ENCODE measurements at places on chromosomes 3 and 15.

GRCh38 chr3:132001036-132001435 is 33.8 kb downstream of the CPNE4 start:
- no peak for DNase-seq

GRCh38 chr3:115187149-115187757 is 40.2 kb upstream of the ZBTB20 start:
- DNase-seq, result no peak

GRCh38 chr15:61038387-61038786 is 190.7 kb downstream of the RORA start:
- DNase-seq, result peak; percentile 16

- no peak for DNase-seq
Measured at GRCh38 chr3:117630469-117630868, 920.9 kb downstream of the TUSC7 start.

GRCh38 chr3:141769221-141769894 is 6.2 kb downstream of the GRK7 start:
- DNase-seq, result peak; percentile 96

GRCh38 chr3:60240492-60240891 is 1010.8 kb downstream of the FHIT start:
- DNase-seq, result no peak

- no peak for DNase-seq
Measured at GRCh38 chr15:81301385-81301784, 22.6 kb downstream of the STARD5 start.

DNA sequence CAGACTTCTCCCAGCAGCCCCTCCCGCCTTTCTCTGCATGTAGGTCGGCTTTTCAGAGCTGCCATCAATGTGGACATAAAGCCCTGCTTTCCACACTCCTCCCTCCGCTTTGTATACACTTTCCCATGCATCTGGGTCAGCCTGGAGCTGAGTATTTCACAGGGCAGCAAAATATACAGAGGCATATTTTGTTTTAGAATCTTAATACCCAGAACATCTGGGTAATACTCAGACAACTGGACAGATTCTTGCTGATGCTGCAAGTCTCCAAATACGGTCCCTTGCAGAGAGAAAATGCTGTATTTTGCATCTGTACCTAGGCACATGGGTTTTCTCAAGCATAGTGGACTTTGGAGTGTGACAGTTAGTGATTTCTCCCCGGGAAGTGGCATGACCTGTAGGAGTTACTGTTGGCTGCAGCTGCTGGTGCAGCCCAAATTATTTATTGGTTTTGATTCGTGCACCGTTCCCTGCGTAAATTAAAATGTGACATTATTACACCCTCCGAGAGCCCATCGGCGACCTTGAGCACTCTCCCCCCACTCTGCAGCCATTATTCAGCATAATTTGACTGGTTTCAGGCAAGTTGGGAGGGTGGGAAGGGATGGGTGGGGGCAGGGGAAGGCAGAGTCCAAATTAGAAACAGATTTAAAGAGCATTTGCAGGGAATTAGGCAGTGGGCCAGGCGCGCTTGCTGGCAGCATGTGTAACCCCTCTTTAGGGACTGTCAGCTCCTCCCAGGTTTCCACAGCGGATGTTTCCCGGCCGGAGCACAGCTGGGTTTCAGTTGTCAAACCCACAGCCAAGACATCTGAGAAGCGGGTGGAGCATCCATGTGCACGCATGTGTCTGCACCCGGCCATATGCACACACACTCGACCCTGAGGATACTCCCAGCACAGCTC is 100.8 kb downstream of the CPN2 start:
- peak; percentile 76 for DNase-seq

DNA sequence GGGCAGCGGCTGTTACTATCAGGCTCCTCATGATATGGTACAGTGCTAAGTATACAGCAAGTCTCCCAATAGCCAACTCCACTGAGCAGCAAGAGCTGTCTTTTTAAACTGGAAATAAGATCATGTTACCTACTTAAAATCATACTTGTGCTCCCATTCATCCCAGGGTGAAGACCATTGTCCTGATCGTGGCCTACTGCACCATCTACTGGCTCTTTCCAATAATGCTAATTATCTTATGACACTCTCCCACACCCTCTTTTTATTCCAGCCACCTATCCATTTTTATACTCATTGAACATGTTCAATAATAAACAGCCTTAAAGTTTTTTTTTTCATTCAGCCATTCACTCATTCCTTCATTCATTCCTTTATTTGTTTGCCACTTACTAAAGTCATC is 117.7 kb downstream of the GBE1 start:
- peak; percentile 42 for DNase-seq

GRCh38 chr3:150902988-150903387 is 2.3 kb downstream of the MINDY4B start:
- no peak for DNase-seq

- DNase-seq, result no peak
Measured at GRCh38 chr15:35439291-35439690, 106.7 kb downstream of the DPH6 start.

GRCh38 chr3:159988617-159989271 is at the start of gene IL12A:
IL12A (plus strand) TSS chr3:159988835.
- DNase-seq, result peak; percentile 45

GRCh38 chr15:86231864-86232721 is 152.4 kb downstream of the AGBL1 start:
- DNase-seq, result peak; percentile 17

- no peak for DNase-seq
Measured at GRCh38 chr3:171225165-171225564, 198.6 kb upstream of the SLC2A2 start.

DNA sequence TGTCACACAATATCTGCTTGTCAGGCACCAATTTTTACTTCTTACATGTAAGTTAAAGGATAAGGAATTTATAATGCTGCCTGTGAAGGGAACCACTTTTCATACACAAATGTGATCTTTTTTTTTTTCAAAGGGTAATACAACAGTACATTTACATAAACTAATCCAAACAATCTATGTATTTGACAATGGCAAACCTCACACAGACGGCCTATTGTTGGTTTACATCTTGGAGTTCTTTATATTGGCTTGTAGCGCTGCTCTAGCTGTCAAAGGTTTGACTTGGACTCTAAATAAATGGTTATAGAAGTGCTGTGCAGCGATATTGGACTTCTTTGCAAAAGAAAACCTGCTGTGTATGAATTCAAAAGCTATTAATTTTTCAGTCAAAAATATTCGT is 598.0 kb downstream of the FOXP1 start:
- no peak for DNase-seq

DNA sequence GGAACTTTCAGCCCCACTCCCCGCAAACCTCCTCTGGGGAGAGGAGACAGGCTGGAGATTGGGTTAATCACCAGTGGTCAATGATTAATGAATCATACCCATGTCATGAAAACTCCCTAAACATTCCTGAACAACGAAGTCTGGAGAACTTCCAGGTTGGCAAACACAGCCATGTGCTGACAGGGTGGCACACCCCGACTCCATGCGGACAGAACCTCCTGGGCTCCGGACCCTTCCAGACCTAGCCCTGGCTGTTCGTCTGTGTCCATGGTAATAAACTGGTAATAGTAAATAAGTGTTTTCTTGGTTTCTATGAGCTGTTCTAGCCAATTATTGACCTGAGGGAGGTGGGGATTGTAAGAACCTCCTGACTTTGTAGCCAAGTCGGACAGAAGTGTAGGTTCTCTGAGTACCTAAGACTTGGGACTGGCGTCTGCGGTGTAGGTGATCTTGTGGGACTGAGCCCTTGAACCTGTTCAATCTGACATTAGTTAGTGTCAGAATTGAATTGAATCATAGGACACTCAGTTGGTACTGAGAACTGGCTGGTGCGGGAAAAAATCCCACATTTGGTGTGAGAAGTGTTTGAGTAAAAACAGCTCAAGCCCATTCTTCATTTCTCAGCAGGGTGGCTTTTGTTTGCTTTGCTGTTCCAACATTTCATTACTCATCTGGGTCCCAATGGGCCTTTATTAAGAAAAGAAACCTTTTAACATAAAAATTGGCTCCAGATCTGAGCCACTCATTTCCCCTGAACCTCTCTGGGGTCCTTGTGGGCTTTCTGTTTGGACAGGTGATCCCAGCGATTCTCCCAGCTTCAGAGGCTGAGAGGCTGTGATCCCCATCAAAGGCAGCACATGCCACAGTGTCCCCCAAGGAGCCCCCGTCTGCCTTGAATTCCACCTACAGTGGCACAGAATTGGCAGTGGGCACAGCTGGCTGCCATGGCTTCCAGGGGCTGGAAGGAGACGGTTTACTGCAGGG is 151.0 kb downstream of the TJP1 start:
- no peak for DNase-seq

DNA sequence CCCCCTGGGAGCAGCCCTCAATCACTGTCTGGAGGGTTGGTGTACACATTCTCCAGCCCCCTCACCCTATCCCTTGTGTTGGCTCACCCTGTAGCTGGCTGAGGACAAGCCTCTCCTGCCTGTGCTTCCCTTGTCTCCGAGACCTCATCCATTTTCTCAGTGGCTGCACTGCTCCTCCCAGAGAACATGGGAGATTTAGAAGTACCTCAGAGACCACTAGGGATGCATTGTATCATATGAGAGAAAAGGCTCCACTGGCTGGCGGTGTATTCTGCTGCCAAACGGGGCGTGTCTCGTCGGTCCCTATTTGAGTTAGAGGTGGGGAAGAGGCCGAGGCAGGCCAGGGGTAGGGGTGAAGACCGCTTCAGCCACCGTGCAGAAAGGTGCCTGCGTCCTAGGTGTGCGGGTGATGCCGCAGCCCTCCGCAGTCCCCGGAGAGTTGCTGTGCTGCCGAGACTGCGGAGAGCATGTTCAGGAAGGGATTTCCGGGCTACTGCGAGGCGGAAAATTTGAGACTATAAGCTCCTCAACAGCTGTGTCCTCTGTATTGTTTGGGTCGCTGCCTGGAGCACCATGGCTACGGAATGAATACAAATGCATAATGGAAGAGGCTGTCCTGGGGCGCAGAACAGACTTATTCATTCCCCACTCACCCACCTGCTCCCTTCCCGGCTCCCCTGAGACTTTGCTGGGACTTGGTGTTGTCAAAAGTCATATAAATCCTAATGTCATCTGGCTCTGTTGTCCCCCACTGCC is 43.8 kb downstream of the SPSB4 start:
- DNase-seq, result no peak

DNA sequence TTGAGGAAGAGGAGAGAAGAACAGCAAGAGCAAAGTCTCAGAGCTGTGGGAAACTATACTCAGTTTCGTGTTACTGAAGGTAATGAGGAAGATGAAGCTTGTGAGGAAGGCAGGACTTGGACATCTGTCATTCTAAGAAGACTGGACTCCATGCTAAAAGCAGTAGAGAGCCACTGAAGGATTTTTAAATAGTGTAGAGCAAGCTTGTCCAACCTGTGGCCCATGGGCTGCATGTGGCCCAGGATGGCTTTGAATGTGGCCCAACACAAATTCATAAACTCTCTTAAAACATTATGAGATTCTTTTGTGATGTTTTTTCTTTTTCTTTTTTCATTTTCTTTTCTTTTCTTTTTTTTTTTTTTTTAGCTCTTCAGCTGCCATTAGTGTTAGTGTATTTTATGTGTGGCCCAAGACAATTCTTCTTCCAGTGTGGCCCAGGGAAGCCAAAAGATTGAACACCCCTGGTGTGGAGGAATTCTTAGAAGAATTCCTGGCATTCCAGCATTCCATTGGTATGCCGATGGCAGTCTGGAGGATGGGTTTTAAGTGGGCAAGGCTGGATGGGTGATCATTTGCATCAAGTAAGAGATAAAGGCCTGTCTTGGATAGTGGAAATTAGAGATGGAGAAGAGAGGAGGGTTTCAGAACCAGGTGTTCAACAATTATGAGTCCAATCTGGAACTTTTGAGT is 6.9 kb upstream of the NFKBIZ start:
- DNase-seq, result no peak

DNA sequence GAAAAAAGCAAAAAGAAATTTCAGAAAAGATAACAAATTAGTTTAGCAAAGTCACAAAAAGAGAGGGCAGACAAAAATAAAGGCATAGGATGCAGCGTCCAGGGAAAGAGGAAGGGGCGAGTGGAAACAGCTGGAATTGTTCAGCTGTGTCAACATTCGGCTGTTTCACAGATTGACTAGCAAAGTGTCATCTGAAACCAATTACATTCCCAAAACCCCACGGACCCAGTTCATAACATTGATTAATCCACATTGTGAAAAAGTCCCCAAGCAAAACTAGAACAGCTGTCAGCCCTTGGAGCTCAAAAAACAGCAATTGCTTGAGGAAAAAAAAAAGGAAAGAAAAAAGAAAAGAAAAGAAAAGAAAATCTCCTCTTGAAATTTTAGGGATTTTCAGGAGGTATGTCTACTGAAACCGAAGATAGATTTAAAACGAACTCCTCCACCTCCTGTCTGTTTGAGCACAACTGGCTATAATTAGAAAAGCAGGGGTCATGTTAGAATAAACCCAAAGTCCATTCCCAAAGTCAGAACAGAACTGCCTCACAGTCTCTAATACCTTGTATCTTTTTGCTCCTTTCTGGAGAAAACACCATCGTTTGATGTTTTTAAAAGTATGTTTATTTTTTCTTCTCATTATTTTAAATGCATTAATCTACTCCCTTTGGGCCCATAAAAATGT is 159.6 kb downstream of the RORA start:
- DNase-seq, result no peak

GRCh38 chr3:197105786-197106185 is 76.2 kb upstream of the MELTF start:
- no peak for DNase-seq

DNA sequence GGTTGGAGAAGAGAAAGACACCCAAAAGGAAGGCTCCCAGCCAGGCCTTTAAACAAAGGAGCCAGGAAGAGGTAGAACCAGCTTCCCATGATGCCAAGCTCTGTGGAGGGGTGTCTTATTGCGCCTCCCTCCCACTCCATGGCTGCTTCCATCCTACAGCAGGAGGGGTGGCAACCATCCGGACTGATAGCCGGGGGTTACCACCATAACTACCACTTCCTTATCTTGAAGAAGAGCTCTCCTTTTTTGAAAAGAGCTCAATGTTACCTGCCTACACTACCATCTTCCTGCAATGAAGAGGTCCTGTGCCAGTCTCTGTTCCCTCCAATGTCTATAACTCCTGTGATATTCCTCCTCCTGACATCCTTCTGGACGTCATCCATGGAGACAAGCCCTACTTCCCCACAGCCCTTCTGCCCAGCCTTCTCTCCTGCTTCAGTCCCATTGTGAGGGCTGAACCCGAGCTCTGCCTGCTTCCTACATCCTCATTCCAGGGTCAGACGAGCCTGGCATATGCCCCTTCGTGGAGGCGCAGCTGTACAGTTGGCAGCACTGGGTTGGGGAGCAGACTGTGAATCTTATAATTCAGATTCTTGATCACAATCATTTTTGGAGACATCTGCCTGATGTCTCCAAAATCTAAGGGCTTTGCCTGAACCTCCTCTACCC is 8.5 kb downstream of the CCDC9B start:
- DNase-seq, result no peak

DNA sequence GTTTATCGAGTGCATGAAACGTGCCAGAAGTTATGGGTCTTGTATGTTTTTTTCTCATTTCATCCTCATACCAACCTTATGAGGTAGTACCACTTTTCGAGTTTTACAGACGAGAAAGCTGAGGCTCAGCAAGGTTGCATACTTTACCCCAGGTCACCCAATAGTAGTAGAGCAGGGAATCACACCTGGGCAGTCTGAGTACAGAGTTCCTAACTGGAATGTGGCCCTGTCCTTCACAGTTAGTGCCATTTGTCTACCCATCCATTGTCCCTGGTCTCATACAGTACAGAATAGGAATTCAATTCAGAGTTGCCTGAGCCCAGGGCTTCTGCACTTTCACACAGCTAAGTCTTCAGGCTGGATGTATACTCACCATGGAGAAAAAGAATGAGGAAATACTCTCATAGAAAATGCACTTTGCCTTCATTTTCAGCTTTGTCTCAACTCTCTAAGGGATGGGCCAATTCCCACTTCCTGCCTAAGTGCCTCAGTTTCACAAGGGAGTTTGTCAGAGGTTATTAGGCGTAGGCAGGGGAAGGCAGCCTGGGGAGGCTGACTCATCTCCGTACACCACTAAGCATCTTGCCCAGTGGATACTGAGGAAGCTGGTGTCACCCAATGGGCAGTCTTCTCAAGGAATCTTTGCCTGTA is 93.2 kb downstream of the TMEM212 start:
- DNase-seq, result no peak
